ENCODE measurements at places on chromosomes 1 and 21. TPM values are rescaled to one million over a fixed set of nuclear protein-coding genes. Genes with fewer than 3 reads are reported as not detected.

SLFNL1 gene
- total RNA-seq, result 0.12 TPM

RAD54L gene
- 57.2 TPM for total RNA-seq

MRAP gene
- not detected for total RNA-seq

ARHGEF16 gene
- total RNA-seq, result not detected

RIPK4 gene
- total RNA-seq, result not detected

PTPN22 gene
- 112 TPM for total RNA-seq

TMPRSS2 gene
- total RNA-seq, result not detected

FCAMR gene
- total RNA-seq, result not detected

RGS16 gene
- total RNA-seq, result 39.9 TPM

IQGAP3 gene
- total RNA-seq, result 24.3 TPM

GRIK3 gene
- not detected for total RNA-seq

TLR5 gene
- total RNA-seq, result 0.80 TPM

KLHL12 gene
- total RNA-seq, result 30.8 TPM

CYP4Z1 gene
- total RNA-seq, result not detected
